ENCODE measurements at places on chromosomes 5 and 9.

DNA sequence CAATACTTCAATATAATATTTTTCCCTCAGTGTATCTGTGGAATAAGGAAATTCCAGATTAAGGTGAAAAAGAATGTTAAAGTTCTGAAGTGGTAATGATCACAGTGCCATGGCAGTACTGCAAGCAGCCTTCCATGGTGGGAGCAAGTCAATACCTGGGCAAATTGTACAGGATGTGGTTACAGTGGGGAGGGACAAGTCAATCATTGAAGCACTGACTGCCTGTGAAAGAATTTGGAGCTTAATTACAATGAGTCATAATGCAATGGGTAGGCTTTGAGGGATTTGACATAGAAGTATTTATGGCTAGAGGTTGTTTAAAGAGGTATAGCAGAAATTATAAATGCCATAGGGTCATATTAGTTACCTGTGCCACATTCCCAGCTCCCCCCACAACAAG, 786.5 kb upstream of the ACO1 start:
- no peak for DNase-seq

DNA sequence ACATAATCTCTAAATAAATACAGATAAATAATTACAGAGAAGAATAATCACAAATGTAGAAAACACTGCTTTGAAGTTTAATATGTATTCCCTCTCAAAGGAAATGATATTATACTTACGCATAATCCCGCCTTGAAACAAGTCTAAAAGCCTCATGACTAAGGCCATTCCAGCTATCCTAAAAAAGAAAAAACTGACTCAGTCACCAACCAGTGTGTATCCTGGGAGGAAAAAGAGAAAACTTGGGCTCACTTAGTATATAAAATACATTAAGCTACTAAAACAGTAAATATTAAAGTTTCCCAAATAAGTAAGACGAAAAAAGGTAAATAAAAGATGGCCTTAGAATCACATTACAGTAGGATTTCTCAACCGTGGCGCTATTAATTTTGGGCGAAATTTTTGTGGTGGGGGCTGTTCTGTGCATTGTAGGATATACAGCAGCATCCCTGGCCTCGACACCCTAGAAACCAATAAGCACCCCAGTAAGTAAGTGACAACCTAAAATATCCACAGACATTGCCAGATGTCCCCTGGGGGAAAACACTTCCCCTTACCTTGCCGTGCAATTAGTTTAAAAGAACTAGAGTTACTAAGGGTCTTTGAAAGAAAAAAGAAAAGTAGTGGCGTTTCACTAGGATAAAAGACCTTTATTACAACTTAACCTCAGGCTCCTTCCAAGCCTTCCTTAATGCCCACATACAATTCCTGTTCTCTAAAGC, 1.1 kb downstream of the HSPA9 start:
- DNase-seq, result no peak

DNA sequence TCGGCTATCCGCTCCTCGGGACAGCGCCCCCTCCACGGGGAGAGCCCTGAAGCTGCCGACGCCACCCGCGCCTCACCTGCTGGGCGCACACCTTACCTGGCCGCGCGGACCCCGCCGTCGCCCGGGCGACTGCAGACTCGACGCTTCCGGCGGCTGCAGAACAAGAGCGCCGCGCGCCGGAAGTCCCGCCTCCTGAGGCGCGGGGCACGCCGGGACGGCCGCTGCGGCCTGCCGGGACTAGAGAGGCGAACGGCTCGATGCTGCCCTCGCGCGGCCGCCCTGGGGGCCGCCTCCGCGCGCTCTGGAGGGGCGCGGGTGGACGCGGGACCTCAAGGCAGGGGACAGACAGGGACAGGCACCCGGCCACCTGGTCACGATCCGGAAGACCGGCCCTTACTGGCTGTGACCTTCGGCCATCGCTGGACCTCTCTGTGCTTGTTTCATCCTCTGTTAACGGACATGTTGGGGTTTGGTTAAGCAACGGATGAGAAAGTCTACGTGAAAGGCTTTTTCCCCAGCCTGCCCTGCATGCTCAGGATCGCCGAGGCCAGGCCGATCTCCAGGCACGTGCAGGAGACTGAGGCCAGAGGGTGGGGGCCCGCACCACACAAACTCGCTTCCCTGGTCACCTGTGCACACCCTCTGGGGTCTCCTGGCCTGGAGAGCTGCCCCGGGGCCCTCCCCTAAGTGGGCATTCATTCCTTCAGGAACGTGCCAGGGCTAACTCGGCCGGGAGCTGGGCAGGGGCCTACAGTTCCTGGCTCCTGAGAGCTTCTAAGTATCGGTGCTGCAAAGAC, at the start of gene SNAPC4:
TSS of gene SNAPC4 (minus strand) at position 133 of the 797 bp plus-strand sequence. CDS start 1,742 bp downstream, outside the sequence.
- peak; percentile 91 for DNase-seq

DNA sequence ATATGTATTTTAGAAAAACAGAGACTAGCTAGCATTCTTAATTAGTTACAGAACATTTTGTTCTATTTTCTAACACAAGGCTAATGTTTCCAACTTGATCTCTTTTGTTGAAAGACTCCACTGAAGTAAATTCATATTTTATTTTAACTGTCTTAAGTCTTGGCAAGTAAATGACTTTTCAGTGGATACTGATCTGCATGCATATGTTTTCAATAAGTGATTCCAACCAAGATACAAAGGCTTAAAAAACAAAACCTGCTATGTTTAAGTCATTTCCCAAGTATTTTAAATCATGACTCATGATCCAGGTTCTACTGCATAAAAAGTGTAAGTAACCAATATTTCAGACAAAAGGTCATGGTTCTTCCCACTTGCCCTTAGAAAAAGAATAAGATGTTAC, 5.7 kb downstream of the CDO1 start:
- no peak for DNase-seq

DNA sequence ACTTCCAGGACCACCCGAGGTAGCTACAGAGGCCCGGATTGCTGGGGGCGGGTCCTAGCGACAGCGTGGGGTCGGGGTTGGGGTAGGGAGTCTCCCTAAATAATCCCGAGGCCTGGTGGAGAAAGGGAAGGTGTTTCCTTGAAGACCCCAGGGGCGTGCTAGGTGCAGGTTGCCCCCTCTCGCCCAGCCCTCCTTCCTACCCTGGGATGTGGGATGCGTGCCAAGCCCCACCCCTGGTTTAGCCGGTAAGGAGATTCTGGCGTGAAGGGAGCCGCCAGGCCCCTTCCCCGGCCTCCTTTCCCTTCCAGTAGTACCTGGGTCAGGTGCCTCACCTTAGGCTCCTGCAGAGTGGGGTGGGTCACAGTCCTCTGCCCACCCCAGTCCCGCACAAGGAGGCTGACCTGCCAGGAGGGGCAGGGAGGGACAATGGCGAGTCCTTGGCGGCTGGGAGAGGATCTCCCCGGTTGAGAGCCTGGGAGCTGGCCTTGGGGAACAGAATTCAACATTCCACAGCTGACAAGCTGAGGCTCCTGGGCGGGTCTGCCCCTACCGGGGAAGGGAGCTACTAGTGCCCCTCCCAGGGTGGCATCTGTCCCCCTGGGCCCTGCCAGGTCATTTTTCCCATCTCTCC, 674 bp downstream of the TSPAN17 start:
- DNase-seq, result peak; percentile 75

DNA sequence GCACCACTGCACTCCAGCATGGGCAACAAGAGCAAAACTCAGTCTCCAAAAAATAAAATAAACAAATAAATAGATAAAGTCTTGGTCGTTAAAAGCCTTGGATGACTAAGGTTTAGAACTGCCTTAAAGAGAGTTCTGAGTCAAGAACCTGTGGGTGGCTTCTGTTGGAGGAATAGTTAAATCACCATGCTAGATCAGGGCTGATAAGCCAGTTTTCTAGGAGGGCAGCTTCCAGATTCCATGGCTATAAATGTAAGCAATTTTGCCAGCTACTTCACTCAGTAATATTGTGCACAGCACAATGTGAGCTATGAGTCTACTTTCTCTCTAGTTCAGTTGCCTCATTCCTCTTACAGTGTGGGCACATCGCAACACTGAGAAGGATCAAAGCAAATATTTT, 242.1 kb upstream of the NUDT12 start:
- DNase-seq, result no peak

DNA sequence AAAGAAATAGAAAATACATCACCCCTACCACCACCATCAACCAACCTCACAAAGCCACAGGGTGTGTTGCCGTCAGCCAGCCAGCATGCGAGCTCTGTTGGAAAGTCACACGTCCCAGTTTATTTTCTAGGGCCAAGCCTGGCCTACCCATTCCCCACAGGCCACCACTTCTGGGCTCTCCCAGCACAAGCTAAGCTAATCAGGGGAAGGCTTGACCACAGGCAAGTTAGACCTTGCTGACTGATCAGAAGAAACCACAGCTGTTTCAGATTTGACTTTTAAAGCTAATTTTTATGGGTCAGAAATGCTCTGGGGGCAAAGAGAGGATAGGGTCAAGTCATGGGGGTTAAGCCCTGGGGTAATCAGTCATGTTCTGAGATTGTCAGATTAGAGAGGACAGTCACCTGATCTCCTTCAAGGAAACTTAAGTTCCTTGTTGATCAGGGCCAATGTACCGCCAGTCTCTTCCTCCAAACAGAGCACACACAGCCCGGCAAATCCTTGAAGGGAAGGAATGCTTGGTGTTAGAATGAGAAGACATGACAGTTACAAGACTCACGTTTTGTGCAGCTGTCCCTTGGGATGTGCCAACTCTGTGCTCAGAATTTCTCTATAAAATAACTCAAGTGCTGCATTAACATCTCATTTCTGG, 7.6 kb downstream of the SHB start:
- no peak for DNase-seq

- DNase-seq, result no peak
Observed at GRCh38 chr5:19210886-19211285, 777.1 kb downstream of the CDH18 start.

DNA sequence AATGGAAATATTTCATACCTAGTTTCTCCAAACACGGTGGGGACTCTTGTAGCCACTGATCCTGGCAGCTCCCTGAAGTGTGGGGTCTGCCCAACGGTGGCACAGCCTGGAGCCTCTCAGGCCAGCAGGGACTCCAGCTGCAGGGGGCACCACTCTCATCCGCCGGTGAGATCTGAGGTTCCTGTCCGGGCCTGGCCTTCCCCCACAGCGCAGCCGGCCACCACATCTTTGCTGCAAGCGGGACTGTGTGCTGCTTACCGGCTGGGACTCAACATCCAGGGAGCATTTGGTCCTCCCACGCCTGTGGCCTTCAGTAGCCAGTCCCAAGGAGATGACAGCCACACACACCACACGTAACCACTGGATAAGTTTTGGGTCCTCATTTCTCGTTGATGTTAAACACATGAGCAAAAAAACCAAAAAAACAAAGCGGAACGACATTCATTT, 7.7 kb upstream of the NKX2-5 start:
- no peak for DNase-seq

- no peak for DNase-seq
Observed at GRCh38 chr9:131464354-131465000, 38.2 kb upstream of the POMT1 start.

DNA sequence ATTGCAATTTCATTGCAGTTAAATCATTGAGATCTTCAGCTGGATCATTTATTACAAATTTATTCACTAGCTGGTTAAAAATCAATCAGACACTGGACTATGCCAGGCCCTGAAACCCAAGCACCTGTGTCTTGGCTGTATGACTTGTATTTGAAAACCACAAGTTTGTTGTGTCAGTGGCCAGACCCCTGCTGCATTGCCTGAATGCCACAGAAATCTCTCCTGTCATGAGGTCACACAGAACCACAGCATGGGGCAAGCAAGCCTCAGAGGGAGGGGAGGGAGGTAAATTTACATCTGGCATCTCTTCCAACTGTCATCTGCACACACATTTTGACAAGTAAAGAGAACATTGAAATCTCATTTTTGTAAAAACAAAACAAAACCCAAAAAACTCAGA, 90.0 kb downstream of the ARRDC3 start:
- DNase-seq, result no peak

GRCh38 chr5:85143138-85143537, 758.5 kb upstream of the EDIL3 start:
- peak; percentile 0 for DNase-seq

Data from NCI-H345 (cell line).